ENCODE measurements at places on chromosomes 3 and 15. TPM values are rescaled to one million over a fixed set of nuclear protein-coding genes. Genes with fewer than 3 reads are reported as not detected.

OR5H6 gene
- not detected for total RNA-seq

KLHL18 gene
- total RNA-seq: 44.5 TPM

HRH1 gene
- total RNA-seq: 0.42 TPM

LEKR1 gene
- total RNA-seq: 0.64 TPM

PLA2G4D gene
- not detected for total RNA-seq

IL12A gene
- not detected for total RNA-seq

CCR2 gene
- total RNA-seq: 0.74 TPM

SLC22A13 gene
- 0.28 TPM for total RNA-seq

TLR9 gene
- total RNA-seq: 0.22 TPM

MUC20 gene
- 0.95 TPM for total RNA-seq

IDH3A gene
- 151 TPM for total RNA-seq

NR2F2 gene
- not detected for total RNA-seq

GRM2 gene
- 0.62 TPM for total RNA-seq

SH2D7 gene
- total RNA-seq: not detected

REC114 gene
- total RNA-seq: not detected

RPL29 gene
- 1,382 TPM for total RNA-seq

GP9 gene
- not detected for total RNA-seq

AHSG gene
- not detected for total RNA-seq

POLG gene
- total RNA-seq: 110 TPM

HTR3E gene
- not detected for total RNA-seq

EOMES gene
- 37.1 TPM for total RNA-seq

NR2E3 gene
- not detected for total RNA-seq

AMIGO3 gene
- total RNA-seq: 0.31 TPM

ZNF620 gene
- total RNA-seq: 7.1 TPM

FSTL1 gene
- total RNA-seq: 0.53 TPM

ATP13A4 gene
- 2.6 TPM for total RNA-seq

SEMA3G gene
- 0.13 TPM for total RNA-seq

UBE2E2 gene
- 0.86 TPM for total RNA-seq

IGF1R gene
- total RNA-seq: 11.3 TPM

RSRC1 gene
- total RNA-seq: 43.3 TPM

GPR149 gene
- total RNA-seq: not detected

IL5RA gene
- total RNA-seq: 0.73 TPM

PAQR9 gene
- total RNA-seq: not detected

CLDN18 gene
- not detected for total RNA-seq

RARRES1 gene
- total RNA-seq: not detected

MYRIP gene
- not detected for total RNA-seq

MCTP2 gene
- 16.5 TPM for total RNA-seq

QTRT2 gene
- total RNA-seq: 48.0 TPM

CCK gene
- not detected for total RNA-seq

LINGO1 gene
- total RNA-seq: not detected

SERPINI2 gene
- not detected for total RNA-seq

MGLL gene
- 5.9 TPM for total RNA-seq

CLDN11 gene
- total RNA-seq: 0.26 TPM

XYLB gene
- total RNA-seq: 6.2 TPM

FRMD5 gene
- 0.28 TPM for total RNA-seq

TMIE gene
- not detected for total RNA-seq

VGLL3 gene
- total RNA-seq: not detected

SEMA5B gene
- total RNA-seq: not detected

SV2B gene
- not detected for total RNA-seq

C3orf18 gene
- total RNA-seq: 11.5 TPM

CTXND1 gene
- total RNA-seq: not detected

SLITRK3 gene
- total RNA-seq: not detected

ANP32A gene
- total RNA-seq: 233 TPM

GOLGA8J gene
- total RNA-seq: not detected

NEO1 gene
- 6.5 TPM for total RNA-seq

NTRK3 gene
- total RNA-seq: 0.26 TPM

COL6A5 gene
- not detected for total RNA-seq

Data from CD8-positive, alpha-beta memory T cell (primary cell).